CD4-positive, alpha-beta T cell treated with Interleukin-2 at 100 ng/mL for 4 hours (primary cell): ENCODE measurements at places on chromosomes 11 and 22.

DNA sequence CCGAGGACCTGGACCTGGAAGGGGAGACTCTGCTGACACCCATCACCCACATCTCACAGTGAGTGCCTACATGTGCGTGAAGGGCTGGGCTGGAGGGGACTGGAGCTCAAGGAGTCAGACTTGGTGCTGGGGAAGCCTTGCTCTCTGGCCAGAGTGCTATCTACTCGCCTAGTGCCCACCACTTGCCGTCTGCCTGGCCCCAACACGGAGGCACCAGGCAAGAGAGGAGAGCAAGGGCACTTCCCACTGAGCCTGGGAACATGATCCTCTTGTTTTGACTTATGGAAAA, 37.8 kb downstream of the KCNQ1OT1 start:
- no peak for DNase-seq

GRCh38 chr11:120505801-120506425, 5.6 kb upstream of the GRIK4 start:
- DNase-seq, result no peak

DNA sequence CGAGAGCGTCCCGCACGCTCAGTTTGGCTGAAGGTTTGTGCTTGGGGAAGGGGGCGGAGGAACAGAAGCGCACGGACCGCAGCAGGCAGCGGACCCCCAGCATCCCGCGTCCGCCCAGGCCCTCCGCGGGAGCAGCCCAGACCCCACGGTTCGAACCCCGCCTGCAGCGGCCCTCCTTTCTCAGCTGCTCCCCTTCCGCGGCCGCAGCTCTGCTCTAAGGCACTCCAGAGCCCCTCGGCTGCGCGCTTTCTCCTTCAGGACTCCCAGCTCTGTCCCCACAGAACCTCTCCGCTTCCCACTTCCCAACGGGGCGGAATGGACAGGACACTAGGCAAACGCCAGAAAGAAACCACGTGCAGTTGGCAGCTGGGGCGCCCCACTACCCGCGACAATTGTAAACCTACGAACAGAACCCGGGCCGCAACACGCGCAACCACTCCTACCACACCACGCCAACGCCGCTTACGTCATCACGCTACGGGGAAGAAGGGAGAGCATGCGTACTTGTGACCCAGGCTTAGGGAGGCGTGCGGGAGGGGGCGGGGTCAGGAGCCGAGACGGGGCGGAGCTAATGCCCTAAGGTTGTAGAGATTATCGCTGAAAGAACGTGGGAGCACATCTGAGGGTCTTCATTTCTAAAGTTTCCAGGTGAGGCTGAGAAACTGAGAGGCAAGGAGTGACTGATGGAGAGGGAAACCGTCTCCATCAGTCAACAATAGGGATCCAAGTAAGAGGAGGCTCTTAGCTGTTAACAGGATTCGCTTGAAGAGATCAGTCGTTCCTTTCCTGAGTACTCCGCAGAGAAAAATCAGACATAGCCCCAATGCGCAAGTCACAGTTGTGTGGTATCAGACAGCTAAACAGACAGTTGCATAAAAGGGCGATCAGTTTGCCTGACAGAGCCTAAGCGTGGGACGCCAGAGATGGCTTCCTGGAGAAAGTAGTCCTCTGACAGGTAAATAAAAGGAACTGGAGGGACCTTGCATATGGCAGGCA, at the start of gene NARS2:
NARS2 (minus strand) TSS at position 479 of the 996 bp plus-strand sequence; CDS start at position 103, 376 bp downstream.
- peak; percentile 97 for DNase-seq

GRCh38 chr22:25718135-25718840, 23.7 kb upstream of the MYO18B start:
- DNase-seq, result no peak

- DNase-seq, result peak; percentile 6
Observed at GRCh38 chr22:40951795-40952605, 822 bp downstream of the RBX1 start.
